NCI-H1930 (cell line): ENCODE measurements at places on chromosomes 4 and X.
A peak's percentile ranks its signal among the peaks of the same experiment; 100 is the strongest.

- DNase-seq, result no peak
Measured at GRCh38 chrX:66017659-66018170, 22.2 kb downstream of the VSIG4 start.

GRCh38 chrX:635428-636090, 5.0 kb downstream of the SHOX start:
- DNase-seq, result no peak

DNA sequence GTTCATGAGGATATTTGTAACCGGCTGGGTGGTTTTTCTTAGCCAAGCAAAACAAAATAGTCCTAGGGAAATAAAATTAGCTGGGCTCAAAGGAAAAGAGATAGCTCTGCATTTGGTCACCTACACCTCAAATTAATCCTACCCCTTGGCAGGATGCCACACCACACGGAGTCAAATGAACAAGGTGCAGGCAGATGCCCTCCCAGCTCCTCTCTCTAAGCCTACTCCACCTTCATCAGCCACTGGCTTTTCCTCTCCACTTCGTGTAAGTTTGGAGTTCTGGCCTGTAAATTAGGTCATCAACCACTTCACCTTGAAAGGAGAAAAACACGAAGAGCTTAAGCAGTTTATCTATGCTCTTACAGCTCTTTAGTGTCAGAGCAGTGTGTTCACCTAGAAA, 1.4 kb downstream of the DDIT4L start:
- DNase-seq, result no peak

DNA sequence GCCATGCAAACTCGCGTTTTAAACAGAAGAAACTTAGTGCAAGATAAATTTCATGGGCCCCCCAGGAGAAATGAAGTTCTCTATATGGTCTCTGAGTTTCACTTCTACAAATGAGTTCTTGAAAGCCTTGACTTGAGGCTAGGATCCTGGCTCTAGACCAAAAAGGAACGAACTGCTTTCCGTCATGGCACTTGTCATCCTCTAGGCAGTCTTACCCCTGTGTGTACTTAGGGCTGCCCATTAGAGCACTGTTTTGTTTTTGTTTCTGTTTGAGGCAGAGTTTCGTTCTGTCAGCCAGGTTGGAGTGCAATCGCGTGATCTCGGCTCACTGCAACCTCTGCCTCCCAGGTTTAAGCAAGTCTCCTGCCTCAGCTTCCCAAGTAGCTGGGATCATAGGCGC, 29.0 kb downstream of the RNF4 start:
- no peak for DNase-seq

- DNase-seq, result no peak
Measured at GRCh38 chrX:43744284-43744683, 88.2 kb downstream of the MAOA start.

- DNase-seq, result no peak
Measured at GRCh38 chr4:4541040-4541631, 712 bp downstream of the STX18 start.

GRCh38 chr4:77349364-77349763, 192.4 kb downstream of the CCNG2 start:
- DNase-seq, result no peak

GRCh38 chr4:168634276-168634802, 137.5 kb downstream of the PALLD start:
- DNase-seq, result no peak

DNA sequence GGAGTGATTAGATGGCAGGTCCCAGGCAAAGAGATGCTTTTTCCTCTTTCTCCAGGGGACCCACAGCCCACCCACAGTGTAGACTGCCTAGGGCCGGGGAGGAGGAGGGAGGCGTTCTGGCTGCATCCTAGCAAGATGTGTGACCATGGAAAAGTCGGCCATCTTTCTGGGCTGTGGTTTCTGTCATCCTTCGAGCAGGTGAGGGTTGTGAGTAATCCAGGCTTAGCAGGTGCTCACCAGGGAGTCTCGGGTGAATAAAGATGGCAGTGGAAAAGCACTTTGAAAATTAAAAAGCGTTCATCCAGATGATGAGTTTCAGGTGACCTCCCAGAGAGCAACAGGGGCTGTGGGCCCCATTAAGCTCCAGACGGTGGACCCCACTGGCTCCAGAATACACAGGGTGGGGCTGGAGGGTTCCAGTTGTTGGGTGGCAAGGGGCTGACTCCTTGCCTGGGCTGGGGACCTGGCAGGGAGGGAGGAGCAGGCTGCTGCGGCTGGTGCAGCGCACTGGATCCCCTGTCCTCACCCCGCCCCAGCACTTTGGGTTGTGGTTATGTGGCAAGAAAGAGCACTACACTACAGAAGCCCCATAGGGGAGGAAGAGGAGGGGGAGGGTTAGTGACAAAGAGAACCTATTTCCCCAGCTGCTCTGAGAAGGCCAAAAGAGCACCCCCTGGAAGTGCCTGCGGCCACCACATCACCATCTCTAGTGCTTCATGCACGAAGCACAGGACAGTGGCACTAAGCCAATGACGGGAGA, 23.7 kb downstream of the ELF4 start:
- no peak for DNase-seq

GRCh38 chr4:74543231-74543781, 98.4 kb downstream of the AREG start:
- DNase-seq, result no peak

DNA sequence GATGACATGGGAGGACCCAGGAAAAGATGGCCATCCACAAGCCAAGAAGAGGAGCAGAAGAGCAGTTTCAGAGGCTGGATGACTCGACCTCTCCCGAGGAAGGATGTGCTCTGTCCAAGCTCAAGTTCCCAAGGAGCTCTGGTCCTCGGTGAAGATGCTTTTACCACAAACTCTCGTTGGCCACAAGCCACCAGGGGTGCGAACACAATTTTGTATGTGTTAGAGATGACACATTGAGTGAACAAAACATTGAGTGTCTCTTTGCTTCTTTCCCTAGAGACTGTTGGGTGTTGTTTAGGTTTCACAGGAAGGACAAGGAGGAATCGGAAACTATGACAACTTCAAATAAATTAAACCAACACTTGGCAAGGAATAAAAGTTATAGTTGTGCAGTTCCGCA, 26.3 kb downstream of the FGFBP1 start:
- no peak for DNase-seq

- DNase-seq, result no peak
Measured at GRCh38 chr4:102355748-102356147, 10.5 kb upstream of the SLC39A8 start.

- no peak for DNase-seq
Measured at GRCh38 chrX:130786030-130786429, 117.0 kb downstream of the ENOX2 start.

GRCh38 chrX:51824061-51824460, 69.4 kb upstream of the MAGED1 start:
- no peak for DNase-seq

GRCh38 chr4:102036619-102037376, 246.3 kb downstream of the BANK1 start:
- DNase-seq, result no peak

DNA sequence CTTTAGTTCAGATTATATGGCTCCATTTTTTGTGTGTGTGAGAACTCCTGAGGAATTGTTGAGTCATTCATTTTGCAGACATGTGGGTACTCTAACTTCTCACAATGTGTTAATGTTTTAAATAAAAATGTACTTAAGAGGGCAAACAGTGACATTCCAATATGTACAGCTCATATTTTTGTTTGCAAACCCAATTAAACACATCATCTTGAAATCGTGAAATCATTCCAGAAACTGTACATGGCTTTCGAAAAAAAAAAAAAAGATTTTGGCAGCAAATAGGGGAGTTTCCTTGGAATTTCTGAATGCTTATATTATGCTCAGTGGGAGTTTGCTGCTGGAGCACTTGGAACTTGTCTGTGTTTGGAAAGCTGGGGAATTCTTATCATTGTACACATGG, 85.0 kb downstream of the HPGD start:
- DNase-seq, result no peak

DNA sequence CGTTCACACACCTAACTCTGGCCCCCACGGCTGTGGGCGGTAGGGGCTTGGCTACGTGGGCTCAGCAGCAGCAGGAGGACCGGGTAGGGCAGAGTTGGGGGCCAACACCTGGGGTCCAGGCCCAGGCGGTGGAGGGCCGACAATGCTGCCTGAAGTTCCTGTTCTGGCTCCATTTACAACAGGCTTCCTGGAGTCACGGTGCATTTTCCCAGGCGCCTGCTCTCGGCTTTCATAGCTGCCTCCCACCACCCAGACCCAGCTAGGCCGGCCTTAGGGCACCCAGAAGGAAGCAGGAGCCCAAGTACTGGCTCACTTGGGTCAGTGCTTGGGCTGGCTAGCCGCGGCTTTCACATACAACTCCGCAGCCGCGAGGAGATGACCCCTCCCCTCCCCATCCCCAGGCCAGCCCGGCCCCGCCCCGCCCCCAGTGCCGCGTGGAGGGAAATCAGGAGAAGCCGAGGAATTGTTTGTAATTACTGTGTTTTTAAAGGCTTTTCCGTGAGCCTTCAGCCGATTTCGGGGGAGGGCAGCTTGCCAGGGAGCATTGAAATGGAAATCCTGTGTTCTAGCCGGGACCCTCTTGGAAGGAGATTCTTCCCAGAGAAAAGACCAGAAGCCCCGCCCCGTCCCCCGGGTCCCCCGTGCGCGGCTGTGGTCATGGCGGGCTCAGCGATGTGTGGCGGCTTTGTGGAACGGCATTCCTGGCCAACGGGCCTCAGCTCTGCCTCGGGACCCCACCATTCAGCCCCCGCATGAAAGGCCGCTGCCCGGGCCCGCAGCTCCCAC, 28.5 kb downstream of the PJA1 start:
- DNase-seq, result no peak

DNA sequence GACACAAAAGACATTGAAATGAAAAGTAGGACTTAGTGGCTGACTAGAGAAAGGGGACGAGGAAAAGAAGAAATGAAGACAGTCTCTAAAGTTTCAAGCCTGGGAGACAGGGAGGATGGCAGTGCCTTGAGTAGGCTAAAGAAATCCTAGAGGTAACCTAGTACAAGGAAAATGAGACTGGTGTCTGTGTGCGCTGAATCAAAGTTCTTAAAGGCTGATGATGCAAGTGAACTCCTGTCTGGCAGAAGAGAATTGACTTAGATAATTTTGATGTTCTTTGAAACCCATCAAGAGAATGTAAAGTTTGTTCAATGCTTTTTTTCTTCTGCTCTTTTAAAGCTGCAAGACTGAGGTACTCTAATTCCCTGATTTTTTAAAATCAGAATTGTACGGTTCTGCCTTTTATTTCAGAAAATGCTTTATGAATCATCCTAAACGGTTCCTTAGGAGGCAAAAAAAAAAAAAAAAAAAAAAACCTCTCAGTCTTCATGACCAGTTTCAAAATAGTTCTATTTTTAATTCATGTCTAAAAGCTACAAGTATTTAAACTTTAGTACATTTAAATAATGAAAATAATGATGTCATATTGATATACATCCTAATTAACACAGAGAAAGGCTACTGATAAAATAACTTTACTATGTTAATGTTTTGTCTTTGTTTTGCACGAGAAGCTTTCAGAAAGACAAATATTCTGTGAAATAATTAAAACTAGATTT, 189.8 kb downstream of the PPP3CA start:
- no peak for DNase-seq

- no peak for DNase-seq
Measured at GRCh38 chr4:8368061-8368481, 72.5 kb downstream of the ACOX3 start.

DNA sequence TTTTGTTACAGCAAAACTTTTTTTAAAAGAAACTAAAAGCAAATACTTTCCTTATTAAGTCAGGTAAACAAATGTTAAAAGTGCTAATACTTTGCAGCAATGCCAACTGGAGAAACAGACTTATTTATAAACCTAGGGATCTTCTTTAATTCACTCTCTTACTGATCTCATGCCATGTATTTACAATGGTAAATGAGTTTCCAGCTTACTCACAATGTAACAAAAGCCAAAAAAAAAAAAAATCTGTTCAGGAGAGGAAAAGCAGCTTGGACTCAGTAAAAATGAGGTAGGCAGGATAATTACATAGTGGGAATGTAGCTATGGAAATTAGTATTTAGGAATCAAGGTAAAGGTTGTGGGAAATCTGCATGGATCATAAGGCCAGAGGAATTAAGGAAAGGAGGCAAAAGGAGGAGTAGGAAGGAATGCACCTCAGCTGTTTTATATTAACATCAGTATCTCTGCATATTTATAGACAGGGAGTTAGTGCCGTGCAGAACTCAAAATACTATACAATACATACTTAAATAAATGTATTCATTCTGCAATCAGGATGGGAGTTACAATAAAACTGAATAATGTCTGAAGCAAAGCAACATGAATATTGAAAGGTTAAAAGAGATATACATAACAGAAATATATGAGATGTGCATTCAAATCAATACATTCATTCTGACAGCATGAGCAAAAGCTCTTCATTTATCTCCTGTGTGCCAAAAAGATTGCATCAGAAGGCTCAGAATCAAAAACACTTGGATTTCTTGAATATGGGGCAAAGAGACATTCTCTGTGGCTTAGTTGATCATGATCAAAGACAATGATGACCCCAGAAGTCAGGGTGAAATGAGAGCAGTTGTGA, 57.9 kb upstream of the ETNPPL start:
- no peak for DNase-seq

DNA sequence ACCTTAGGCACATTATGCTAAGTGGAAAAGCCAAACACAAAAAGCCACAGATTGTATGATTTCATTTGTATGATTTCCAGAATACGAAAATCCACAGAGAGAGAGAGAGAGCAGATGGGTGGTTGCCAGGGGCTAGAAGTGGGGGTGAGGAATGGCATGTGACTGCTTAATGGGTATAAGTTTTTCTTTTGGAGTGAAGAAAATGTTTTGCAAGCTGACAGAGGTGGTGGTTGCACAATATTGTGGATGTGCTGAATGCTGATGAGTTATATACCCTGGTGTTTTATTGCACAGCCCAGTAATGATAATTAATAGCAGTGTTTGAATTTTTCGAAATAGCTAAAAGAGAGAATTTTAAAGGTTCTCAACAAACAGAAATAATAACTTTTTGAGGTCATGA, 386.1 kb upstream of the HS3ST1 start:
- no peak for DNase-seq

DNA sequence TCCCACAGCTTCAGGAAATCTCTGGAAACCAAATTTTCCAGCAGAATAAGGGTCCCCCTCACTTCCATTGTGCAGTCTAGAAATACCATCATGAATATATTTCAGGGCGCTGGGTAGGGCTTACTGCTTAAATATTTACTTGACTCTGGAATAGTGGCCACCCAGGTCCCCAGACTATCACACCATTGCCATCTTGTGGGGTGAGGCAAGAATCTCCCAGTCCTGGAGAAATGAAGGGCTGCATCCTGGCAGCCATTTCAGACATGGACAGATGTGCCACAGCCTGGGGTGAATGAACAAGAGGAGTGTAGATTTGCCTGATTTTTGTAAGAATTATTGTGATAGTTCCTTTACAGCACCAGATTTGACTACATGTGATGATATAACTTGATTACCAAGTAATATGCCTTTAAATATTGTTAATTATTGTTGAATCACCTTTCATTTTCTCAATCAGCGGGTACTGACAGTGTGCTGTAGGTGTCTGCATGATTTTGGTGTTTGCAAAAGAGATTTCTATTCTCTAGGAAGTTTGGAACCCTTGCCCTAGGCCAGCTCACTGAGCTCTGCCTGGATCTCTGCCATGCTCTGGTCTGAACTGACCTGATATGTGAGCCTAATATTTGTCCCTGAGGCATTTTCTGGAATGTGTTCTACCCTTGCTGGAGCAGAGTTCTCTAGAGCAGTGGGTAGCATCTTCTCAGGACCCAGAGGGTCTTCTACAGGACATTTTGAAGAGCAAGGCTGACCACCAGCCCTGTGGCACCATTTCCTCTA, 183.4 kb downstream of the KIT start:
- peak; percentile 89 for DNase-seq

- no peak for DNase-seq
Measured at GRCh38 chr4:24768604-24769003, 26.8 kb upstream of the SOD3 start.

- no peak for DNase-seq
Measured at GRCh38 chrX:18041656-18042055, 179.0 kb downstream of the BEND2 start.
